T-cell (primary cell): ENCODE measurements at places on chromosomes 13 and 19. TPM values are rescaled to one million over a fixed set of nuclear protein-coding genes. Genes with fewer than 3 reads are reported as not detected.

The JAK3 gene
- 120 TPM for total RNA-seq

The TMPRSS9 gene
- not detected for total RNA-seq

The ANGPTL8 gene
- total RNA-seq, result not detected

The STOML3 gene
- total RNA-seq, result not detected

DNA sequence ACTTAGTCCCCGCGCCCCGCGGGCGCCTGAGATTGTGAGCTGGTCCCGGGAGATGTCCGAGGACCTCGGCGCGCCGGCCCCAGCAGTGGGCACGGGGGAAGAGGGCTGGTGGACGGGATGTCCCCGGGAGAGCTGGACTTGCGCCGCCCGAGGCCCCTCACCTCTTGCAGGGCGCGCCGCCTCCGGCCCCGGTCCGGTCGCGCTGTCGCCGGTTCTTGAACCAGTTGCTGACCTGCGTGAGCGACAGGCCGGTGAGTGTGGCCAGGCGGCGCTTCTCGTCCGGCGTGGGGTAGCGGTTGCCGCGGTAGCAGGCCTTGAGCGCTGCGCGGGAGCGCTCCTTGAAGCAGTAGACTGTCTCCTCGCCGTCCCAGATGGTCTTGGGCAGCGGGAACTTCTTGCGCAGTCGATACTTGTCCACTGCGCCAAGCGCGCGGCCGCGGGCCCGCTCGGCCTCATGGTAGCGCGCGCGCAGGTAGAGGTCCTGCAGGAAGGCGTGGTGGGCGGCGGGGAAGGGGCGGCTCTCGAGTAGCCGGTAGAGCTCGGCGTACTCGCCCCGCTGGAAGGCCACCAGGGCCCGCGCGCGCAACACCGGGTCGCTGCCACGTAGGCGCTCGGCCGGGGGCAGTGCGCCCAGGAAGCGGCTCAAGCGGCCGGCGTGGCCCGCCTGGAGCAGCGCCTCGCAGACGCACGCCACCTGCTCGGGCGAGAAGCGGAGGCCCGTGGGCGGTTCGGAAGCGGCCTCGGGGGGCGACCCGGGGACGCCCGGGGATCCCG, 984 bp downstream of the SIX5 start:
- H3K36me3 ChIP-seq, result no peaks in the 10 kb centered on the region
- no peak overlapping the region for H3K27ac ChIP-seq
- no peak for DNase-seq
- H3K4me1 ChIP-seq, result peaks cover 2% of the 10 kb centered on the region
